ENCODE measurements at places on chromosomes 13 and 19. TPM values are rescaled to one million over a fixed set of nuclear protein-coding genes. Genes with fewer than 3 reads are reported as not detected.

DNA sequence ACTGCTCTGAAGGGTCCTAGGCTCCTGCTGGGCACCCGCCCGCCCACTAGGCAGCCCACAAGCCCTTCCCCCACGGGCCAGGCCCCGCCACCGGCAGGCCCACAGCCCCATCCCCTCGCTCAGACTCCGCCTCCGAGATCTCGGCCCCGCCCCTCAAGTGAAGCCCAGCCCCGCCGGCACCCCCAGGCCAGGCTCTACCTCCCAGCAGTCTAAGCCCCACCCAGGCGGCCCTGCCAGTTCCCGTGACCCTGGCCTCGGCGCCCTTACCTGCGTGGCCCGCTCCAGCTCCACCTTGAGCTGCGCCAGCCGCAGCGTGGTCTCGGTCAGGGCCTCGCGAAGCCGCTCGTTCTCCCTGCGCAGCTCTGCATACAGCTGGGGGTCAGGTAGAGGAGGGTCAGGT lies 16.3 kb downstream of the EPS8L1 start:
- H3K36me3 ChIP-seq: peaks cover 23% of the 10 kb centered on the region
- H3K27me3 ChIP-seq: peaks cover 18% of the 10 kb centered on the region
- no peak for DNase-seq
- H3K4me1 ChIP-seq: peaks cover 14% of the 10 kb centered on the region
- H3K4me3 ChIP-seq: no peak overlapping the region
- no peak overlapping the region for H3K27ac ChIP-seq

DNA sequence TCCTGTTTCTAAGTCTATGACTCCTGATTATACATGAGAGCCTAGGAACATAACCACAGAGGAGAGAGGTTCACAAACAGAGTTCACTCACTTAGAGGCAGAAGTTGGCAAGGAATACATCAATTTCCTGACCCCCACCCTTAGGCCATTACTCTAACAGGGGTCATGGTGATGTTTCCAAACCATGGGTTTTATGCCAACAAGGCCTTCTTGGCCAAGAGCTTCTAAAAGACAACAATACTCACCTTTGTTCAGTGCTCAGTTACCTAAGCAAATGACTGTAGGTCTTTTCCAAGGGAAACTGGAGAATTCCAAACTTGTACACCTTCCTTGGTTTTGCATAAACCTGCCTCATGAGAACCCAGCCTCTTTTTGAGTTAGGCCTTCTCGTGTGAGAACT lies 52.6 kb downstream of the ERICH4 start:
- H3K4me3 ChIP-seq: no peak overlapping the region
- no peak overlapping the region for H3K27ac ChIP-seq
- H3K4me1 ChIP-seq: no peaks in the 10 kb centered on the region

- H3K27ac ChIP-seq: no peak overlapping the region
- DNase-seq: no peak
- H3K27me3 ChIP-seq: no peaks in the 10 kb centered on the region
- no peak overlapping the region for H3K4me3 ChIP-seq
Measured at GRCh38 chr19:32022731-32023563, 322.5 kb upstream of the ZNF507 start.

DNA sequence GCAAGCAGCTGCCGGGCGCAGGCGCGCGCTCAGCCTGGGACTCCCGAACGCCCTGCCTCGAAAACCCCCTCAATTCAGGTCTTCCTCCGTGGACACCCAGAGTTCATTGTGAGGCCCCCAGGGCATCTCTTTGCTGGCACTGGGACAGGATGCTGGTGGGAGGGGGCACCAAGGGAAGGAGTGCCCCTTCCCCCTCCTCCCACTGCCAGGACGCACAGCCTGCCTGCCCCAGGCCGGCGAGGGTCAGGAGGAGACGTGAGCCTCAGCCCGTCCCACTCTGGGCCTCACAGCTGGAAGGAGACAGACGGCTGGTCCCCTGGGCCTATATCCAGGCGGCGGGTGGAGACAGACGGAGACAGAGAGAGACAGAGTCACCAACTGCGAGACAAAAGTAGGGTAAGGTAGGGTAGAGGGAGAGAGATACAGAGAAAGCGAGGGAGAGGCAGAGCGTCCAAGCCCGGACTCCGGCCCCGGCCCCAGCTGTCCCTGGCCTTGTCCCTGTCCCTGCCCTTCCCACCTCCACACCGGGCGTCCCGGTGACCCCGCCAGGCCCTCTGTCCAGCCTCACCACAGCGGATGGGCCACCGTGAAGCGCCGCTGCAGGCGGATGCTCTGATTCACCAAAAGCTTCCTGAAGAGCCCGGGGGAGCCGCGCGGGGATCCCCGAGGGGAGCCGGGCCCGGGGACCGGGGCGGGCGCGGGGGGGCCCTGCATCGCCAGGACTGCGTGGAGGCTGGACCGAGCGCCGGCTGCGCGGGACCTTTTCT lies at the start of gene PDE4C:
PDE4C (minus strand) TSS at position 737 of the 767 bp plus-strand sequence; CDS start at position 714, 23 bp downstream.
- H3K27me3 ChIP-seq: peaks cover 62% of the 10 kb centered on the region
- peaks cover 24% of the 10 kb centered on the region for H3K4me1 ChIP-seq
- no peaks in the 10 kb centered on the region for H3K36me3 ChIP-seq

Gene ZNF726
- 20.7 TPM for total RNA-seq

All from activated CD8-positive, alpha-beta T cell treated with anti-CD3 and anti-CD28 coated beads for 36 hours (primary cell).